ENCODE measurements at places on chromosomes 16 and 17.

GRCh38 chr17:80763293-80763867, 218.7 kb downstream of the RPTOR start:
- no peak for DNase-seq

DNA sequence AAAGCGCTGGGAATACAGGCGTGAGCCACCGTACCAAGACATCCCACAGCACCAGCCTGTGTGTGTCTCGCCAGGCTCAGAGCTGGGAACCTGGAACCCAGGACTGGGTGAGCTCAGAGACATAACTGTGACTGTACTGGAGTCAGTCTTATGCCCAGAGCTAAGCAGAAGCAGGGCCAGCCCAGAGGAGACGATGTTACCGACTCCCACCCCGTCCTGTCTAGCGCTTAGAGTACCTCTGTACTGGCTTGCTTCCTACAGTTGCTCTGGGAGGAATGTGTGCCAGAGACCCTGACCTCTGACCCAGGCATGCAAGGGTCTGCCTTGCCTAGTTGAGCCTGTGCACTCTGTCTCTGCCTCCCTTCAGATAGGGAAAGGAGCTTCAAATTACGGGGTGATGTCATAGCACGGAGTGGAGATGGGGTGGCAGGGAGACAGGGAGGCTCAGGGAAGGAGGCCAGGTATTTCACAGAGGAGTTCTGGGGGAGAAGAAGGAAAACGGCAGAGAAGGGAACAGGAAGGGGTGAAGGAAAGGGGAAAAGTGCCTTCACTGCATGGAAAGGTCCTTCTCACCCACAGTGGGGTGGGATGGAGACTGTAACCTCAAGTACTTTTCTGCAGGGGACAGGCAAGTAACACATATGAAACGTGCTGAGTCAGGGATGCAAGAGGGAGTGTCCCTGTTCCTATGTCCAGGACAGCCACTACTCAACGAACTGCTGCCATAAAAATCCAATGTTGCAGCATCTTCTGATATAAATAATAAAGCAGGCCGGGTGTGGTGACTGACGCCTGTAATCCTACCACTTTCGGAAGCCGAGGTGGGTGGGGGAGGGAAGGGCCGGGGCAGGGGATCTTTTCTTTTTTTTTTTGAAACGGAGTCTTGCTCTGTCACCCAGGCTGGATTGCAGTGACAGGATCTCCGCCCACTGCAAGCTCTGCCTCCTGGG, 5.8 kb upstream of the ARMC5 start:
- no peak for DNase-seq

- no peak for DNase-seq
Measured at GRCh38 chr17:60049936-60050335, 28.8 kb downstream of the HEATR6 start.

GRCh38 chr17:10357768-10358167, 15.0 kb downstream of the MYH13 start:
- DNase-seq: no peak

GRCh38 chr16:47815655-47816054, 340.1 kb downstream of the ABCC12 start:
- DNase-seq: no peak

- DNase-seq: no peak
Measured at GRCh38 chr16:19127674-19128131, 13.9 kb downstream of the ITPRIPL2 start.

- no peak for DNase-seq
Measured at GRCh38 chr17:41003926-41004325, 4.2 kb upstream of the KRTAP3-2 start.

DNA sequence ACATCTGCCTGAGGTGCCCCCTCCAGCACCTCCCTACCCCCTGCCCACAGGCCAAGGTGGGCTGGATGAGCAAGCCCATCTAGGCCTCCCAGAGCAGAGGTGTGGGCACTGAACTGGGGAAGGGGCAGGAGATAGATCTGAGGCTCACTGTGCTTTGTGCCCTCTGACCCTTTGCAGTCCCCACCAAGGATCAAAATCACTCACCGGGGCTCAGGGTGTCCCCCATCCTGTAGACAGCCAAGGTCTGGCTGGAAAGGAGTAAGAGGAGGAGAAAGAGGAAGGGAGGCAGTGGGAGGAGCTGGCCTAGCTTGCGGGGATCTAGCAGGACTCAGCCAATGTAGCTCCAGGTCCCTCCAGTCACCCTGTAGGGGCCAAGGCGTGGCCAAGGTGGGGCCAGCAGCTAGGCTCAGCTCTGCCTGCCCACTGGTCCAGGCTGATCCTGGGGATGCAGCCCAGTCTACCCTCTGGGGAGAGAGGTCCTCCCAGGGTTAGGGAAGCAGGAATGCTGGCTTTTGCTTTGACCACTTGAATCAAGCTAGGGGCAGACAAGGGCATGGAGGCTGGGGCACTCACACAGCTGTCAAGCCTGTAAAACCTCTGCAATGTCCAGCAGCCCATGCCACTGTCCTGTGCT, 1.8 kb downstream of the SLC12A4 start:
- DNase-seq: no peak

GRCh38 chr16:75012380-75013081, 13.7 kb downstream of the ZNRF1 start:
- DNase-seq: no peak

DNA sequence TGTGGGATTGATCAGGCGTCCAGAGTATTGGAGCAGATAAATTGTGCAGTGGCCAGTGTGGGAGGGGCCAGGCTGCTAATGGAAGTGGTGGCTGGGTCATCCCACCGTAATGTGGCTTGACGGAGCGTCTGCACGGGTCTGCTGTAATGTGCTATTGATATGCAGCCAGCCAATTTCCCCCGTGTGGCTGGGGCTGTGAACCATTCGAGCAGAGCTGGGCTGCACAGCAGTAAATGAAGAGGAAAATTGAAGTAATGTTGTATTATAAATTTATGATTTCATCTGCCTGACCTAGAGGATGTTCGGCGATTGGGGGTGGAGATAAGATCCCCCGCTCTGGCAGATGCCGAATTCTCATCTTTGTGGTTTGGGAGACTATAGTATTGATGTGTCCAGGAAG, 121.5 kb downstream of the CCDC182 start:
- no peak for DNase-seq

GRCh38 chr16:87416826-87417527, 24.8 kb downstream of the MAP1LC3B start:
- DNase-seq: no peak

DNA sequence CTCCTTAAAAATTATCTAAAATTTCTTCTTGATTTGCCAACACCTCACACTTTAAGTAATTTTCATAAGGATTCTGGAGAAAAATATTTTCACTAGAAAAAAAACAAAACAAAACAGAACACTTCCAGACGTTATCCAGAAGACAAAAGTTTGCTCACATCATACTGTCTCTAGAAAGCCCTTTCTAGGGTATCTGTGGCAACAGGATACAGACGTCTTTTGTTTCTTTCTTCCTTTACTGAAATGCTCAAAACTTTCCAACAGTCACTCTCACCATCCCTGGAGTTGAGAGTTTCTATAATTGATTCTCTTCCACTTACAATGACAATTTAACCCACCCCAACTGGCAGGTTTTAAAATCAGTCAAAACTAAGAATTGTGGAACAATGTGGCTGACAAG, 2.6 kb downstream of the ZC3H7A start:
- DNase-seq: no peak

- DNase-seq: no peak
Measured at GRCh38 chr16:1630450-1631213, 18.5 kb downstream of the CRAMP1 start.

DNA sequence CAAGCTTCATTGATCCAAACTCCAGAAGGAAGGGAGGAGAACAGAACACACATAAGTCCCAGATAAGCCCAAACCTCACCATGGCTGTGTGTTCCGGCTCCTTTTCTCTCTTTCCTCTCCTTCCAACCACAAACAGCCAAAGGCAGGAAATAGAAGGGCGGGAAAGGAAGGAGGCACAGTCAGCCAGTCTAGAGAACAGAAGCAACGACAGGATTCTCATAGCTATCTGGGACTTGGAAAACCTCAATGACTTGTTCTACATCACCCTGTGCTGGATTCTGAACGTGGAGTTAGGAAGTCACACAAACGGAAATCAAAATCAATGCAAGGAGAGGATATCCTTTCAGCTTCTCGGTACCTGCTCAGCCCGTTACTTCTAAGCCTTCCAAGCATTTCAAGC, 9.0 kb downstream of the CRK start:
- no peak for DNase-seq

GRCh38 chr16:48454051-48454450, 68.8 kb upstream of the SIAH1 start:
- no peak for DNase-seq

- no peak for DNase-seq
Measured at GRCh38 chr17:57512691-57513090, 232.4 kb downstream of the CCDC182 start.

GRCh38 chr16:787978-788398, at the start of gene RPUSD1:
Gene RPUSD1 (minus strand): TSS chr16:788381. CDS start chr16:787737, 644 bp downstream.
- no peak for DNase-seq

DNA sequence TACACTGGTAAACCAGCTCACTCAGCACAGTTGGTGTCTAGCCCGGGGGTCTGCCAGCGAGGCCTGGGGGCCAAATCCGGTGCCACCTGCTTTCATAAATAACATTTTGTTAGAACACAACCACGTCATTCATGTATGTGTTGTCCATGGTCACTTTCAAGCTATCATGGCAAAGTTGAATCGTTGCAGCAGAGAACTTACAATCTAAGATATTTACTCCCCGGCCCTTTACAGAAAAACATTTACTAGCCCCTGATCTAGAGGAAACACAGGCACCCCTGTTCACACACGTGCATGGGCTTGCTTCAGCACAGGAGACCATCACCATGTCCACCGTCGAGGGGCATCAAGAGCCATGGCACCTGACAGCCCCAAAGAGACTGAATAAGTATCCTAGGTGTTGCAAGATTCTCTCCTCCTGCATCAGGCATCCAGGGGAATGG, 111.4 kb upstream of the DNAH9 start:
- no peak for DNase-seq

DNA sequence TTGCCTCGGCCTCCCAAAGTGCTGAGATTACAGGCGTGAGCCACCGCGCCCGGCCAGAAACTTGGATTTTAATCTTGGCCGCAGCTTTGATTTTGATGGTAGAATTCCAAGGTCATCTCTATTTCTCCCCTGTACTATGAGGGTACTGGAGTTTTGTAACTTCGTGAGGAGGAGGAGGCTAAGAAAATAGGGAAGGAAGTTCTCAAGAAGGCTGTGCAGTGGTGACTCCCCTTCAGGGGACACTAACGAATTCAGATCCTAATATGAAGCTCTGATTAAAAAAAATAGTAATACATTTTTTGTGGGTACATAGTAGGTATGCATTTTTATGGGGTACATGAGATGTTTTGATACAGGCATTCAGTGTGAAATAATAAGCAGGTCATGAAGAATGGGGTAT, 55.9 kb downstream of the LDHD start:
- DNase-seq: no peak
